ENCODE measurements at places on chromosomes 3 and 15.

GRCh38 chr3:13871791-13872190, 8.1 kb downstream of the WNT7A start:
- H3K4me1 ChIP-seq: peaks cover 35% of the 10 kb centered on the region
- H3K27ac ChIP-seq: no peak overlapping the region
- peaks cover 42% of the 10 kb centered on the region for H3K27me3 ChIP-seq

DNA sequence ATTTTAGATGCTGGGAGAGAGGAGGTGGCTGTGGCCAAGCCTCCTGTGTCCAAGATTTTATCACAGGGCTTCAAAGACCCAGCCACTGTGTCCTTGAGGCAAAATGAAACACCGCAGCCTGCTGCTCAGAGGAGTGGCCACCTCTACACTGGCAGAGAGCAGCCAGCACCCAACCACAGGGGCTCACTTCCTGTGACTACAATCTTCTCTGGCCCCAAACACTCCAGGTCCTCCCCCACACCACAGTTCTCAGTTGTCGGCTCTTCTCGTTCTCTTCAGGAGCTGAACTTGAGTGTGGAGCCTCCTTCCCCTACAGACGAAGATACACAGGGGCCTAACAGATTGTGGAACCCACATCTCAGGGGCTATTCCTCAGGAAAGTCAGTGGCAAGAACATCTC, 45.6 kb downstream of the CDAN1 start:
- DNase-seq: no peak
- peaks cover 15% of the 10 kb centered on the region for H3K36me3 ChIP-seq
- H3K4me3 ChIP-seq: no peak overlapping the region
- no peaks in the 10 kb centered on the region for H3K4me1 ChIP-seq
- no peaks in the 10 kb centered on the region for H3K27me3 ChIP-seq

- no peaks in the 10 kb centered on the region for H3K27me3 ChIP-seq
- no peaks in the 10 kb centered on the region for H3K36me3 ChIP-seq
- H3K27ac ChIP-seq: no peak overlapping the region
- no peak overlapping the region for H3K4me3 ChIP-seq
Measured at GRCh38 chr3:65795166-65795565, 243.6 kb downstream of the MAGI1 start.

- no peak overlapping the region for H3K27ac ChIP-seq
- H3K4me1 ChIP-seq: no peaks in the 10 kb centered on the region
- no peak for DNase-seq
- no peaks in the 10 kb centered on the region for H3K27me3 ChIP-seq
- H3K36me3 ChIP-seq: peaks cover 5% of the 10 kb centered on the region
Measured at GRCh38 chr3:143060906-143061305, 58.7 kb upstream of the CHST2 start.

DNA sequence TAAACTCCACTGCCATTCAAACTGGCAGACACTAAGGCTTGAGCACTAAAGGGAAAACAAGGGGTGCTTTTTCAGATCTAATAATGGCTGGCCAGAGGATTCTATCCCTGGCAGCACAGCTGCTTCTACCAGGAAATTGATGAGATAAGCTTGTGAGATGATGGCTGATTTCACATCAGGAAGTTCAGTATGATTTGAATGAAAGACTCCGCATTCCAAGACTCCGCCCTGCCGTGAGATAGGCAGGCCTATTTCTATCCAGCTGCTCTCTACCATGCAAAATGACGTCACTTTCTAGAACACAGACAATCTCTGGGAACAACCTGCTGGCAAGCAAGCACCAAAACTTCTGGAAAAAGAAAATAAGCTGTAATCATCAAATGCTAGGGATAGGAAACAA, 171.8 kb downstream of the WDR76 start:
- H3K27ac ChIP-seq: no peak overlapping the region
- H3K27me3 ChIP-seq: no peaks in the 10 kb centered on the region

DNA sequence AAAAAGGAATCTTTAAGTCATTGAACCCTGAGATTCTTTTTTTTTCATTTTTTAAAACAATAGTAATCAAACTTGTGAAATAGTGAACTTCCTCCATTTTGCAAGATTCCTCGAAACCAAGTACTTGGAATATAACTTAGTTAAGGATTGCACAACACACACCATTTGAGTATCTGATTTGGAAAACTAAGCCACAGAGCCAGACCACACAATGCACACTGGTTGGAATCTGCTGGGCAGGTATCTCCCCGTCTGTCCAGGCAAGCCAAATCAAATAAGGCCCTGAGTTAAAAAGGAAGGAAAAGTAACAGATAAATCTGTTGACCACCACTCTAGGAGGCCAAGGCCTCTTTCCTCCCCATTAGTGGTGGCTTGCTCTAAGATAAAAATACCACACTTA, 177.5 kb upstream of the ICE2 start:
- H3K4me3 ChIP-seq: no peak overlapping the region
- peaks cover 10% of the 10 kb centered on the region for H3K4me1 ChIP-seq
- no peak for DNase-seq
- H3K27me3 ChIP-seq: peaks cover 4% of the 10 kb centered on the region
- no peaks in the 10 kb centered on the region for H3K36me3 ChIP-seq
- no peak overlapping the region for H3K27ac ChIP-seq

GRCh38 chr15:66628976-66629723, 63.4 kb upstream of the LCTL start:
- no peak overlapping the region for H3K4me3 ChIP-seq
- peaks cover 20% of the 10 kb centered on the region for H3K4me1 ChIP-seq
- no peaks in the 10 kb centered on the region for H3K36me3 ChIP-seq
- no peaks in the 10 kb centered on the region for H3K27me3 ChIP-seq
- no peak for DNase-seq
- no peak overlapping the region for H3K27ac ChIP-seq

DNA sequence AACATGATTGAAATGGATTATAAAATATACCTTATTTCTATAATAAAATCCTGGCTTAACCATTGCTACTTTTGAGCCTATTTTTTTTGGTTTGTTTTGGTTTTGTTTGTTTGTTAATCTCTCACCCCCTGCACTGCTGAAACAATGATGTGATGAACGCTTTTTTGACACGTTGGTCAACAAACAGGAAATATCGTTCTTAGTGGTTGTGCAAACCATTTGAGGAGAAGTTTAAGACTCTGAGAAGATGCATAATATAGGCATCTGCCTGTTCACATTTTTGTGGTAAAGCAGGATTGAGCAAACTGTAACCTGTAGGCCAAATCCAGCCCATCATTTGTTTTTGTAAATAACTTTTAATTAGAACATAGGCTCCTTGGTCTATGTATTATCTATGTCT, 75.5 kb upstream of the MDFIC2 start:
- no peak overlapping the region for H3K4me3 ChIP-seq
- H3K27ac ChIP-seq: no peak overlapping the region
